ENCODE measurements at places on chromosomes 3 and 15.
A peak's percentile ranks its signal among the peaks of the same experiment; 100 is the strongest.

DNA sequence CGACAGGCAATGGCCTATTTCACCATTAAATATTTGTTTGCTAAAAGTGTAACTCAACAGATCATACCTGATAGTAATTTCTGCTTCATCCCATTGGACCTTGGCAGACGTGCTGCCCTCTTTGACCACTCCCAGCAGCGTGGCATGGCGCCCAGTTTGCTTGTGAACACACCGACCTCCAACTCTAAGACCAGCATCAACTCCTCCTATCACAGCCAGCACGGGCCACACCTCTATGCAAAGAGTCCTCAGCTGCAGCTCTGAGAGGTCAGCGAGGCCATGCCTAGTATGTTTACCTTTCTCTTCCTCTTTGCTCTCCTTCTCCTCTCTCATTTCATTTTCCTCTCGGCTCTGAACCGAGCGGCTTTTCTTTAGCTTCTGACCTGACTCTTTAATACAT, 80.6 kb downstream of the FBXL22 start:
- DNase-seq = no peak

DNA sequence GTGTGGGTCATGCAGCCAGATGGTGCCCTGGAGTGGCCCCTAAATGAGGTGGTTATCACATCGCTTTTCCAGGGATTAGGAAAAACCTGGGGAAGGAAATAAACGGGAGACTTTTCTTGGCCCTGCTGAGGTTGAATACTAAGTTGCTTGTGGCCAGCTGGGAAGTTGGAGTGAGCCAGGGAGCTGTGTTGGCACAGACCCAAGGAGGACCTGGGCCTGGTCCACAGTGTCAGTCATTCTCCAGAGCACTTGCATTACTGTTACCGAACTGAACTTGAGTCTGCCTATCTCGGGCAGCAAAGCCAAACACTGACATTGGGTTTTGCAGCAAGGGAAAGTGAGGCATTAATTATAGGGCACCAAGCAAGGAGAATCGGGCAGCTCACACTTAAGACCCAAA, 339.0 kb downstream of the GABRB3 start:
- DNase-seq = no peak

DNA sequence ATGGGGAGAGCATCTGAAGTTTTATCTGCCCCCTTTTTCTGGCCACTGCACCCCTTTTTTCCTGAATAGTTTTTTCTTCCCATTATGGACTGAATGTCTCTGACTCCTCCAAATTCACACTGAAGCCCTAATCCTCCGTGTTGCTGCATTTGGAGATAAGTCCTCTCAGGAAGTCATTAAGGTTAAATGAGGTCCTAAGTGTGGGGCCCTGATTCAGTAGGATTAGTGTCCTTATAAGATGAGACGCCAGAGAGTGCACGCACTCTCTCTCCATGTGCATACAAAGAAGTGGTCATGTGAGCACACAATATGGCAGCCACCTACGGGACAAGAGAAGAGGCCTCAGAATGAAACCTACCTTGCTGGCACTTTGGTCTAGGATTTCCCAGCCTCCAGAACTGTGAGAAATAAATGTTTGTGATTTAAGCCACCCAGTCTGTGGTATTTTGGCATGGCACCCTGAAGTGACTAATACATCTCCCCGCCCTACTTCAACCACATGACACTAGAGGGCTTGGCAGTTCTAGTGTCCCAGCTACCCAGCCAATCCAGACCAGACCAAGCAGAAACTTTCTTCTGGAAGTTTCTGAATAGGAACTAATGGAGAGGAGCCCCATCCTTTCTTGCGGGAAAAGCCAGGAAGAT, 191.3 kb downstream of the PDE8A start:
- no peak for DNase-seq

GRCh38 chr3:72446218-72447058, 401.8 kb downstream of the SHQ1 start:
- peak; percentile 5 for DNase-seq

DNA sequence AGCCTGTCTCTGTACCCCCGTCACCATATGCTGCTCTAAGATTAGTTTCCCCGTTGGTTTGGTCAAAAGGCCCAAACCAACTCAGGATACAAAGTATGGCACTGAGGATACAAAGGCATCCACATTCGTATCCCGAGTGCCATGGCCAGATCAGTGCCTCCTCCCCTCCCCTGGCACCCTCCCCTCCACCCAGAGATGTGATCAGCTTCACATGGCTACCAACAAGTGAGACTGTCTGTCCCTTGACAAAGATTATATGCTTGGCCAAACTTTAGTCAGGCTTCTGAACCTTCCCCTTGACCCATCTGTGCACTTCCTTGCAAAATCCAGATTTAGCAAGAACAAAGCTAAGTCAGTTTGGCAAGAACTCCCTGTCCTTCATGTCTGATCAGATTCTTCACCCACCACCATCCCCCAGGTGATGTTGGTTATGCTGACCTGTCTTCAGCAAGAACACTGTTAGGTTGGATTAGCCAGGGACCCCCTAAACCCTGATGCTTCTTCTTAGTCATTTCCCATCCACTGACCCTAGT, 61.7 kb downstream of the KLF15 start:
- DNase-seq = no peak

DNA sequence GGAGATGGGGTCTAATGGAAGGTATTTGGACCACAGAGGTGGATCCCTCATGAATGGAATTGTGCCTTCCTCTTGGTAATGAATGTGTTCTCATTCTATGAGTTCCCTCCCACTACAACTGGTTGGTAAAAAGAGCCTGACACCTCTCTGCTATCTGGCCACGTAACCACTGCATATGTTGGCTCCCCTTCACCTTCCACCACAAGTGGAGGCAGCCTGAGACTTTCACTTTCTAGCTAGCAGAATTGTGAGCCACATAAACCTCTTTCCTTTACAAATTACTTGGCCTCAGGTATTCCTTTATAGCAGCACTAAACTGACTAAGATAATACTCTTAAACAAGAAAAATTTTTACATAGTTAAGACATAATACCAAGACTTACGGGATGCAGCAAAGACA, 155.3 kb downstream of the NR1I2 start:
- DNase-seq = no peak

- DNase-seq = no peak
Observed at GRCh38 chr3:145518639-145519038, 642.3 kb downstream of the PLOD2 start.

GRCh38 chr3:122619040-122619439, 41.6 kb downstream of the PARP15 start:
- no peak for DNase-seq

DNA sequence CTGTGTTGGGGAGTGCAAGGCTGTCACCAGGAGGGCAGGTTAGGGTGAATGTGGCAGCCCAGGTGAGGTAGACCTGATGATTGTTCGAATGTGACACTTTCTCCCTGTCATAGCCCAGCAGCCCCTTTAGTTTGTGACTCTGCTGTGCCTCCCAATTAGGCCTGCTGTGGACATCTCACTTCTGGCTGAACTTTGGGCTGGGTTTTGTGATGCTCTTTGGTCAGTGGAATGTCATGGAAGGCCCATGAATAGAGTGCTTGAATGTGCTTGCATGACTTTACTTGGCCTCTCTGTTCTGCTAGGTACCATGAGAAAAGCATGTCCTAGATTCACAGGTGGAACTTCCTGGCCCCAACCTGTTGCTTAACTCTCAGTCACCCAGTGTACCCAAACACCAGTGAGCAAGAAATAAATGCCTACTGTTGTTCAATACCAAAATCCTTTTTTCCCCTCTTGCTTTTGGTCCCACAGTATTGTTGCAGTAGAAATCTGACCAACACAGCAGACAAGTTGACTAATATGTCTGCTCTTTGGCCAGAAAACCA, 249.7 kb downstream of the PTPRG start:
- DNase-seq = no peak

DNA sequence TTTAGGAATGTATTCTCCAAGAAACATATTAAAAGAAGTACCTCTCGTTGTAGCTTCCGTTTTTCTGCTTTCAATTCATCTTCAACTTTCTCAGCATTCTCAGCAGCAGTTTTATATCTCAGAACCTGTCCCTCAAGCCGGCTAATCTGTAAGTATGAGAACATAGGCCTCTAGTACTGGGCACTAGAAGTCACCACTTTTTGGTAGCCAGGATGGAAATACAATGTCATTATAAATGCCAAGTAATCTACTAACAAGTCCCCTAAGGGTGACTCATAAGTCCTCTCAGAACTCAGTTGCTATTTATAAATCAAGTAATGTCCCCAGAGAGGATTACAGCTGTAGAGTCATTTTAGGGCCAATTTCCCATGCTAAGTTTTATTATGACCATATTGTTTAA, 61.1 kb downstream of the MLH1 start:
- DNase-seq = no peak

GRCh38 chr3:125042725-125043406, 12.9 kb downstream of the HEG1 start:
- no peak for DNase-seq

GRCh38 chr3:18987862-18988447, 160.4 kb upstream of the KCNH8 start:
- no peak for DNase-seq

DNA sequence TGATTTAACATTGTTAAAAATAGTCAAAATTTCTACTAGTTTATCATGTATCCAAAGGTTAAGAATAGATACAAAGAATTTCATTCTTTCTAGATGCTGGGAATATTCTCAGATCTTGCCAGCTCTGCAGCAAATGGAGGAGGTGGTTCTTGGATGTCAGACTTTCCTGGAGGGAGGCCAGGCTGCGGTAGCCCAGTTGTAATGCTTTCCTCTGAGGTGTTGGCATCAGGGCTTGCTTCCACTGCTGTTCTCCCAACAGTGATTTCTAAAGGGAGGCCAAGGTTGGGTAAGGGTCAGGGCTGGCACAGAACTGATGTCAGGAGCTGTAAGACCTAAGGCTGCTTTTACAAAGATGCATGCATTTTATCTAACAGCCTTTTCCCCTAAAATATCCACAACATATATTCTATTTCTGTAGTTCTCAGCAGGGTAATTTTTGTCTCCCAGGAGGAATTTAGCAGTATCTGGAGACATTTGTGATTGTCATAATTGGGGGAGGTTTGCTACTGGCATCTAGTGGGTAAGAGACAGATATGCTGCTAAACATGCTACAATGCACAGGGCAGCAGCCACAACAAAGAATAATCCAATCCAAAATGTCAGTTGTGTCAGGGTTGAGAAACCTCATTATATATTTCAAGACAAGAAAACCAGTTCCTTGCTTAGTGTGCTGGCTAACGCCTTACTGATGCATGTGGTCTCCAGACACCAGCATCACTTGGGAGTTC, 42.0 kb upstream of the SPTSSB start:
- DNase-seq = no peak

GRCh38 chr3:40995271-40995670, 204.0 kb upstream of the CTNNB1 start:
- DNase-seq = no peak

DNA sequence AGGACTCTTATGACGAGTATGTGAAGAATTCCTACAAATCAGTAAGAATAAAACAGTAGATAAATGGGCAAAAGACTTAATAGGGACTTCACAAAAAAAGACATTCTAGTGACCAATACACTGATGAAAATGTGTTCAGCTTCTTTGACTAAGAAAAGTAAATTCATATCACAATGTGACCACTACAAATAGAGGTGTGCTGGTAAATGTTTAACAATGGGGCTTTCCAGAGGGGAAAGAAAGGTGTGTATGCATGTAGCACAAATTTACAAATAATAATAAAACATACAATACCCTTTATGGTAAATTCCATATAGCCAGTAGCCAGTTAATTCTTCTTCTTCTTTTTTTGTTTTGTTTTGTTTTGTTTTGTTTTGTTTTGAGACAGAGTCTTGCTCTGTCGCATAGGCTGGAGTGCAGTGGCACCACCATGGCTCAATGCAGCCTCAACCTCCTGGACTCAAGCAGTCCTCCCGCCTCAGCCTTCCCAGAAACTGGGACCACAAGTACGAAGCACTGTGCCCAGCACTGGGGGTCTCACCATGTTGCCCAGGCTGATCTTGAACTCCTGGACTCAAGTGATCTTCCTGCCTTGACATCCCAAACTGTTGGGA, 17.5 kb upstream of the NMD3 start:
- DNase-seq = no peak

DNA sequence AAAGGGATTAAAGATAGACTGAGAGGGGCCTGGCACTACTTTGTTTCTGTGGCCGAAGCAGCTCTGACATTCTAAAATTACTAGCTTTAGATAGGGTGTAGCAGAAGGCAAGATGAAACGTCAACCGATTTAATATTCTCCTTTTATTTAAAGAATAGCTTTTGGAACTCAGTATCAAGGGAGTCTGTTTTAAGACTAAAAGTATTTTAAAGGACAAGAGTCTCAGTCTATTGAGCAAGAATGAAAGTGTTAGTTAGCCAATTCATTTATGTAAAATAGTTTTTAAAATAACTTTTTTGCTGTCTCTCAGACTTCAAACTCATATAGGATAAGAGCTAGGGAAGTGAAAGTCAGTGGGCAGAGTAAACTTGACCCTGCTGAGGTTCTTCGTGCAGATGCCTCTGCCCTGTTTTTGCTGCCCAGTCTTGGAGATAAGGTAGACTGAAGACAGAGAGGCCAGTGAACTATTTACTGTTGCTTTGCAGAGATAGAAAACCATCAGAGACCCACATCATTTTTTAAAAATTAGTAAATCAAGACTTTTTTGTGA, 1090.9 kb downstream of the ROBO2 start:
- DNase-seq = no peak

GRCh38 chr3:71582036-71582611, 1.4 kb downstream of the FOXP1 start:
- DNase-seq = no peak

DNA sequence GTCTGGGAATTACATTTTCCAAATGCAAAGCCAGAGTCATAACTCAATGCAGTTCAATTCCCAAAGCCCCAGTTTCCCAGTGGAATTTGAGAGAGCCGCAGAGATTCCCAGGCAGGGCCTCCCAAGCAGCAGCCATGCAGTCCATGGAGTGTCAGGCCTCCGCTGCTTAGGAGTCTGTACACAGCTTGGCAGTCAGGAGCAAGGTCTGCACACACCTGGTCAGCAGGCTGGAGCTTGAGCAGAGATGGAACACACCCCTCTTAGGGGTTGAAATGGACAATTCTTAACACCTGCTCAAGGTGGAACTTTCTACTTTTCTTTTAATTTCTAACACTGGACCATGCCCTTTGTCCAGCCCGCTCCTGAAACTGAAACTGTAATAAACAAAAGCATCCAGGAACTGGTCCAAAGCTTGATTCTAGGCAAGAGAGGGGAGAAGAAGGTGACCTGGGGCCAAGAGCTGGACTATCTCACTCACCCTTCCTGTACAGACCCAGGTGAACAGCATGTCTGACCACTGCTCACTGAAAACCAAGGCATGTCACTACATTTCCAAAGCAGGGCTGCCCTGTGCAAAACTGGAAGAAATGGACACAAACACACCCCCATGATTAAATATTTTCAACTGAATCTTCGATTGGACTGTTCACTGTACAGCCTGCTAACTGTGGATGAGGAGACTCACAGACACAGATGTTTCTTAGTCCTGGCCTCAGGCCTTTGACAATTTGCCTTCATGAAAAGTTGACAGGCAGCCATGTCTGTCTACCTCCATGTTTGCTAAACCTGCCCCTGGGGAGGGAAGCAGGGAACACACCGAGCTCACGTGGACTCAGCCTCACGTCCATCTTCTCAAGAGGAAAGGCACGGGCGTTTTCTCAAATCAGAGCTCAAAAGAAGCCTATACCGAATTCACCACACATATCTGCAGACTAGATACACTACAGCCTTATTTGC, 48.6 kb upstream of the DUSP7 start:
- no peak for DNase-seq

All from stimulated activated CD4-positive, alpha-beta T cell treated with anti-CD3 and anti-CD28 coated beads, TNF-alpha, amount 100 ng/mL, for 1 hour (primary cell).